LHCN-M2 (cell line): ENCODE measurements at places on chromosomes 12 and 14. TPM values are rescaled to one million over a fixed set of nuclear protein-coding genes. Genes with fewer than 3 reads are reported as not detected.

TCL1B gene
- not detected in 2 replicates for total RNA-seq

PTHLH gene
- total RNA-seq = 0.51 and 0.63 TPM in 2 replicates

BICDL1 gene
- total RNA-seq = not detected in 2 replicates

ZBTB39 gene
- total RNA-seq = 3.9 and 4.9 TPM in 2 replicates

FLVCR2 gene
- total RNA-seq = 23.9 and 29.8 TPM in 2 replicates

RASSF9 gene
- total RNA-seq = not detected in 2 replicates

TUBA1C gene
- total RNA-seq = 1,345 and 1,346 TPM in 2 replicates

TEX22 gene
- 0.06 TPM in 1 of 2 replicates, not detected in the other for total RNA-seq

CDK4 gene
- 277 and 330 TPM in 2 replicates for total RNA-seq

CISTR gene
- total RNA-seq = not detected in 2 replicates

DAO gene
- total RNA-seq = not detected in 2 replicates

LIN7A gene
- total RNA-seq = 0.57 and 1.3 TPM in 2 replicates
